ENCODE measurements at places on chromosomes 1 and 21.

- no peak for DNase-seq
Observed at GRCh38 chr1:226956942-226957713, 17.0 kb downstream of the COQ8A start.

- DNase-seq, result peak; percentile 4
Observed at GRCh38 chr1:245874942-245875580, 632.0 kb downstream of the SMYD3 start.

GRCh38 chr1:181630838-181631237 lies 147.5 kb downstream of the CACNA1E start:
- DNase-seq, result no peak

DNA sequence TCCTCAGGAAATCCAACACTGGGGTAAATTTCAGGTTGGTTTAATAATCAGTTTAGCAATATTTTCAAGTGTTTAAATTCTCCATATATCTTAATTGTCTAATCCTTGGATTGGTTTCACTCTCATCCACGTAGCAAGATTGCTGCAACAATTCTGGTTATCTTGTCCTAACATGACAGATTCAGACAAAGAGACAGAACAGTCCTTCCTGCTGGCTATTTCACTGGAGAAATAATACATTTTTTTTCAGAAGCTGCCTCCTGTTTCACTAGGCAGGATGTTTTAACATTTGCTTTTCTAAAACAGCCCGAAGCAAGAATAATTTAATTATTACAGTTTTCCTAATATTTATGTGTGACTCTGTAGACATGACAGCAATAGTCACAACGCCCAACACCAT lies 2011.2 kb downstream of the NCAM2 start:
- DNase-seq, result no peak

- no peak for DNase-seq
Observed at GRCh38 chr1:112457955-112458354, 50.8 kb upstream of the WNT2B start.

DNA sequence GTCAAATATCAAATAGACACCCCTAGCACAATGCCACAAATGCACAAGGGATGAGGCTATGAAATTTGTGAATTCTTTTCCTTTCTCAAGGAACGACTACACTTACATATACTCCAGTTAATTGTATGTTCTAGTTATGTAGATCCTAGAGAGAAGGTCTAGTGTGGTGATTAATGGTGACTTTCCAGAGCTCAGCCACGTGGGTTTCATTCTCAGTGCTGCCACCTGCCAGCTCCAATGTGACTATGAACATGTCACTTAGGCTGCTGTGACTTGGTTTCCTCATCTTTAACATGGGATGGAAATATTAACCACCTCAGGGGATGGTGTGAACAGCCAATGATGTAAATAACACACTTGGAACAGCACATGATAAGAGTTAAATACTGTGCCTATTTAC lies 138.3 kb downstream of the APP start:
- peak; percentile 18 for DNase-seq

GRCh38 chr1:107664982-107665925 lies 299.7 kb downstream of the VAV3 start:
- no peak for DNase-seq

- no peak for DNase-seq
Observed at GRCh38 chr21:44267655-44268142, 6.0 kb upstream of the DNMT3L start.

- DNase-seq, result no peak
Observed at GRCh38 chr1:9761855-9762254, 61.9 kb downstream of the CLSTN1 start.

DNA sequence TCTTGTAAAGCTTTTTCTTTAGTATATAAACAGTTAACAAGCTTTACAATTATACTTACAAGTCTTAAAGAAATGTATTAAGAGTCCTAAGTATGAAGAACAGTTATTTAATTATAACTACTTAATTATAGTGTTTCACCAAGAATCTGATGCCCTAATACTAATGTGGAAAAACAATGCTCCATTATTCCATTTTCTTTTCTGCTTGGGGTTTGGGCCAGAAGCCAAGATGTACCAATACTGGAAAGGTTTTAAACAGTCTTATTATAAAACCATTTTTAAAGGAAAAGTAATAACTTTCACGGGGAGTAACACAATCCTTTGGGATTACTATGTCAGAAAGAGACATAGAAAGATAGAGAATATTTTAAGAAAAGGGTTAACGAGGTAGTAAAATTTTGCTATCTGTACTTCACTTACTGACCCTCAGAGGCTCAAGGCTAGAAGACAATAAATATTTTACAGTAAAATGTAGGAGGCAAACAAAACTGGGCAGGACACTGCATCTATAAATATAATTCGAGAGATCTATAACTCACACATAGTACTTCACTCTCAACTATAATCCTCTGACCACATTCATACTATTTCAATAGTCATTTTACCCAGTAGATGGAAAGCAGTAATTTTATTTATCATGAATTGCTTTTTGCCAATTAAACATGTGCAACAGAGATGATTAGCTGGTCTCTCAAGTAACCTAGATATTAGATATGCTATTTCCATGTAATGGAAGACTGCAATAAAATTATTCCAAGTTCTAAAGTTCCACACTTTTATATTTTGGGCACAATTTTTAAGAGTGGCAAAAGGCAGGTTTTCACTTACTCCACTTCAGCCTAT lies 63.9 kb downstream of the LTN1 start:
- no peak for DNase-seq

DNA sequence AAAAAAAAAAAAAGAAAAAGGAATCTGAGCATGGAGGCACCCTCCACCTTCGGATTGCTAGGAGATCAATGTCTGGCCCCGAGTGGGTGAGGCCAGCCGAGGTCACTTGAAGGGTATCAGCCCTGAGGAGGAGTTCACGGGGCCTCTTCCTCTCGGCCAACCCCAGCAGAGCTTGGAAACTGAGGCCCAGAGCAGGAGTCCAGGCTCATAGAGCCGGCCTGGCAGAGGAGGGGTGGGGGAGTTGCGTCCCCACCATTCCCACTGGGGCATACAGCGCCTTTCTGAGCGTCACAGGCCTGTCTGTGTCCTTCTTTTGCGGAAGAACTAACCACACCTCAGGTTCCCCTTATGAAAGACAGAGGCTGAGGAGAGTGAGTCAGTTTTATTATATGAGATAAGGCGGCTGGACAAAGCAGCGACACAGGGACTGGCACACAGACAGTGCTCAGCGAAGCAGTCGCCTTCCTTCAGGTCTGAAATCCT lies 17.1 kb upstream of the EPHA2 start:
- peak; percentile 64 for DNase-seq

DNA sequence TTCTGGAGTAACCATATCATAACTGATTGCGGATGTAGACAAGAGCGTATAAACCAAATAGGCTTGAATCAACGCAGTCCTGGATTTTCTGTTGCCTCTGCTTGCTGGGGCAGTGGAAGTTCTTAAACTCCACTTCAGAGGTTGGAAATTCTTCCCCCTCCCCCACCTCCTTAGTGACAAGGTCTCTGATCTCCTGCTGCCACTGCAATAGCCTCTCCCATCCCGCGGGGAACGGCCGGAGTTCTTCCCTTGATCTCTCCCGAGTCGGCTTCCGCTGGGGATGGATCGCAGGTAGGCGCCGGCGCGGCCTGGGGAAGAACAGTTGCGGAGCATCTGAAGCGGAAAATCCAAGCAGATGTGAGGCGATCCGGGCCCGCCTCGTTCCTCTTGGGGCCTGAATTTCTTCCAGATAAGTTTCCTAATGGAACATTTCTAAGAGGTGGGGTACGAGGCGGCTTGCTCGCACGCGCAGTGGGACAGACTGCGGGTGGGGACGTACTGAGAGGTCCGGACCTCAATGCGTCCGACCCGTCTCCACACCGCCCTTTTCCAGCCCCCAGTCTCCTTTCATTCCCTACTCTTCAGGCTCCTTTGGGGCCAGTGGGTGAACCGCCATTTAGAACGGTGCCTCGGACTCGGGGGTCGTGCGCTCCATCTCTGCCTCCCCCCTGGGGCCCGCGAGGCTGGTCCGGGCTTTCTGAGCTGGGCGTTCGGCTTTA lies 3.1 kb upstream of the SIM2 start:
- no peak for DNase-seq

DNA sequence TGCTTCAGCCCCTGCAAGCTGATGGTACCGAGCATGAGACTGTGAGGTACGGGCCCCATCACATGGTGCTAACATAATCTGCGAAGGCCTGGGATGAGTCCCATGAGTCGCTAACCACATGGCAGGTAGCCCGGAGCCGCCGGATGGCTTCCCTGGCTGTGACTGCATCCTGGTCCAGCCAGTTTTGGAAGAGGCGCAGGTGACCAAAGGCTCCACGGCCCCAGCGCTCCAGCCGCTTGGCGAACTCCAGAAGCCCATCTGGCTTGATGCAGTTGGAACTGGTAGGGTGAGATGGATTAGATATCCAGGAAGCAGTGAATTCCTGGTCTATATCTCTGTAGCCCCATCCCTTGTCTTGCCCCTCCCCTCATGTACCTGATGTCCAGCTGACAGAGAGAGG lies 24.6 kb downstream of the LRRC41 start:
- DNase-seq, result peak; percentile 52

DNA sequence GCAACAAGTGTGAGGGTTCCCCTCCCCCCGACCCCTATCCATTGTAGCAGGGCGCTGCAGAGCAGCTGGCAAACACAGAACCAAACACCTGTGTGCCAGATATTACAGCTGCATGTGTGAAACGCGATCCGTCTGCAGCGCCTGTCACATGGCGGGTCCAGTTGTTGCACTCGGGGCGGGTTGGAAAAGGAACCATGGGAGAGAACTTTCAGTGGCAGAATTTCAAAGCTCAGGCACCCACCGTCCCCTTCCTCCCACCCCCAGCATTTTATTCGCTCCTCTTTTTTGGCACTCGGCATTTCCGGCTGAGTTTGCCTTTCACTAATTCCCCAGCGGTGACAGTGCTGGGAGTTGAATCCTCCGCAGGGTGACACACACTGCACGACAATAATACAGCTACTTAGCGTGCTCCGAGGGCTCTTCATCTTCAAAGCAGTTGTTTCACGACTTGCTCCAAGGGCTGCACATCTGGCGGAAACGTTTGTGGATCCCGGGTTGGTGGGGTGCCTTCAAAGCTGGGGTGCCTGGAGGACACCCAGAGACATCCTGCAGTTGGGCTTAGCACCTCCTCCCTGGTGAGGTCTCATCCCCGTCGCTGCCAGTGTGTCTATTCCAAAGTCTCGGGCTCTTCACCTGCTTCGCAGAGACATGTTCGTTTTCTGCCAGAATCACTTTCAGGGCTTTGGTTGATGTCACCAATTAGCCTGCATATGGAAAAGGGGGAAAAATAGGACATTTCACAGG lies 180.7 kb downstream of the ZBTB18 start:
- peak; percentile 35 for DNase-seq

DNA sequence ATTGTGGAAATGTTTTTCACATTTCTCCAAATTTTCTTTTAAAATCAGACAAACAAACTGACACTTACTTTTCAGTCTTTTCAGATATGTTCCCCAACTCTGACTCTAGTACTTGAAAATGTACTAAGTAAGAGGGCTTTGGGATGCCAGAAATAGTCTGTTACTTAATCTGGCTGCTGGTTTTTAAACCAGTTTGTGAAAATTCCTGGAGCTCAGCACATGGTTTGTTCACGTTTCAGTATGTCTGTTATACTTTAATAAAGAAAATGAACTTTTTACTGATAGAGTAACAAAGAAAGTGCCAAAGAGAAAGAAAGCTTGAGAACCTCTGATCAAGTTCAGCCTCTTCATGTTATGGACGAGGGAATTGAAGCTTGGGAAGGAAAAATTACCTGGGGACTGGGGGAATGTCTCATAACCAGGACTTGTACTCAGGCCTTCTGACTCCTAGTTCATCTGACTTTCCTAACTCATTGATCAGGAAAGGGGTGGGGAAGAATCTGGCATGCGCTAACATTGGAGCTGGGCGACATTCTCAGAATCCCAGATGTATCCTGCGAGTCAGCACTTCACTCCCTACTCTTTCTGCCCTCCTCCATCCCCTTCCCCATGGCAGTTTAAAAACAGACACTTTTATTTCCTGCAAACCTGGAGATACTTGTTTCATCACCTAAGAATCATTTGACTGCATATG lies 30.8 kb upstream of the DNAJC6 start:
- peak; percentile 62 for DNase-seq

- DNase-seq, result no peak
Observed at GRCh38 chr1:197683895-197684553, 91.3 kb downstream of the DENND1B start.

GRCh38 chr1:8026153-8026975 lies at the start of gene ERRFI1:
ERRFI1 (minus strand) TSS chr1:8026309; CDS start chr1:8015619, 10,690 bp downstream.
- DNase-seq, result peak; percentile 86

GRCh38 chr1:9746211-9746610 lies 77.6 kb downstream of the CLSTN1 start:
- DNase-seq, result no peak

DNA sequence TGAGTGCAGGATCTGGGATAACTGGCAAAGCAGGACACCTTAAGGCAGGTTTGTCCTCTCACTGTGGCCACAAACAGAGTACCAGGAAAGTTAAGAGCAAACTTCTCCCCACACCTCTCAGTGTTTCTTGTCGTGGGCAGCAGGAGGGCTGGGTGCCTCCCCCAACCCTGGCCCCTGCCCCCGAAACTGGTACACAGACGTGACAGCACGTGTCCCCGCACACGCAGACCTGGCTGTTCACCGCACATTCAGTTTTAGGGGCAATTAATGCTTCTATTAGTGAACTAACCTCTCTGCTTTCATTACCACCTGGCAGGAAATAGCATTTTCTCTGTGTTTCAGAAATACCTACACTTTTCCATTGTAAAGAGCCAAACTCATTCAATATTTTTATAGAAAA lies 32.9 kb upstream of the RIPK4 start:
- DNase-seq, result no peak

DNA sequence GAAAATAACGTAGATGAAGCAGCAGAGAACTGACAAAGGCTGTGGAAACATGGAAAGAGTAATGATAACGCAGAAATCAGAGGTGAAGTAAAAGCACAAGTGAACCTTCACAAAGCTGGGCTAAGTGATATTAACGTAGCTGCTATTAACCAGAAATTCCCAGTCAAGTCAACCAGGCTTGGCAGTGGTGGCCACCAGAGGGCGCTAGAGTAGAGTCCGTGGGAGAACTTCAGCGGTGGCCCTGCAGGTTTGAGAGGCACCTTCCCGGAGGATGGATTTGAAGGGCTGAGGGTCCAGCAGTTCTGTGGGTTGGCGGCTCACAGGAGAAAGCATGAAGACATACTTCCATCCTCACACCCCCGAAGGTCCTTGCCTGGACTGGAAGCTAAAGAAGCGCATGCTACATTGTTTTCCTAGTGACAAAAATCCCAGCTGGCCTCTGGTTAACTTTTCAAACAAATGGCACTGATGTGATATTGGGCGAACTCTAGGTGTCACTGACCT lies 81.7 kb upstream of the ZNF648 start:
- DNase-seq, result peak; percentile 98

GRCh38 chr1:17668624-17669175 lies 86.4 kb upstream of the ACTL8 start:
- no peak for DNase-seq

DNA sequence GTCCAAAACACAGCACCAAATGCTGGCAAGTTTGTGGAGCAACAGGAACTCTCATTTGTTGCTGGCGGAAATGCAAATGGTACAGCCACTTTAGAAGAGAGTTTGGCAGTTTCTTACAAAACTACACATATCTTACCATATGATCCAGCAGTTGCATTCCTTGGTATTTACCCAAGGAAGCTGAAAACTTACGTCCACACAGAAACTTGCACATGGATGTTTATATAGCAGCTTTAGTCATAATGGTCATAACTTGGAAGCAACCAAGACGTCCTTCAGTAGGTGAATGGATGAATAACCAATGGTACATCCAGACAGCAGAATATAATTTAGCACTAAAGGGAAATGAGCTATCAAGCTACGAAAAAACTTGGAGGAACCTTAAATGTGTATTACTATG lies 66.4 kb downstream of the MARK1 start:
- DNase-seq, result no peak

Data from trophoblast cell (in vitro differentiated cells and primary cell).